ENCODE measurements at places on chromosomes 5 and 9.

GRCh38 chr5:125348936-125349831 lies 602.7 kb upstream of the ZNF608 start:
- no peak for DNase-seq

- no peak for DNase-seq
These were observed 150.2 kb upstream of the TRPM3 start for GRCh38 chr9:71271602-71272001.

DNA sequence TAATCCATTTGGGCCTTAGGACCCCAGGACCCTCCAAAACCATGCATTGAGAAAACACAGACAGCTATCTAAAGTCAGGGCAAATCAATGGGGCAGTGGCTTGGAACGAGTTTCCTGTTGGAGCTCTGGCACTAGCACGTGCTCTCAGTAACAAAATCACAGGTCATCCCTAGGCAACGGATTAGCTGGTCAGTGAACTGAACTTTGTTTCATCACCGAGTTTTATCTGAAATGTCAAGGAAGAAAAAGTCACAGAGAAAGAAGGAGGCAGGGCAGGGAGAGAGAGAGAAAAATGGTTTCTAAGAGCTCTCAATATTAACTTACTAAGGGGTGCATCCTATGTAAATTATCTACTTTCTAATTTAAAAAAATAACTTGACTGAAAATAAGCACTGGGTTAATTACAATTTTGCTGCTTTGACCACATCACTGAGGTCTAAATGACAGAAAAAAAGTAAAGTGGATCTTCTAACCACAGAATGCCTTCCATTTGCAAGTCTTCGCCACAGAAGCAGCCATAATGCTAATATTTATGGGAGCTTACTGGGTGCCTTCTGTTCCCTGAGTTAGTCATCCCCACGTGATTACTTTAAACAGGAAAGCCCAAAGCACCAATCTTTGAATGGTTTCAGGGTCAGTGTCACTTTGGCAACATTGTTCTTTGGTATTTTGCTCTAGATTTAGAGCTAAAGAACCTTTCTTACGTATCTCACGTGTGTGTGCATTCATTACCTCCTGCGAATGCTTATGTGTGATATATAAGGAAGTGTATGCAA lies 503.9 kb downstream of the RASEF start:
- DNase-seq: no peak

GRCh38 chr9:6354072-6354686 lies 26.0 kb downstream of the TPD52L3 start:
- peak; percentile 54 for DNase-seq
